ENCODE measurements at places on chromosomes 2 and 18. TPM values are rescaled to one million over a fixed set of nuclear protein-coding genes. Genes with fewer than 3 reads are reported as not detected.

GRCh38 chr2:167945660-167946368 is 301.6 kb downstream of the STK39 start:
- H3K27me3 ChIP-seq = no peaks in the 10 kb centered on the region
- no peak for DNase-seq
- H3K36me3 ChIP-seq = no peaks in the 10 kb centered on the region
- no peaks in the 10 kb centered on the region for H3K4me1 ChIP-seq
- no peak overlapping the region for H3K4me3 ChIP-seq
- no peak overlapping the region for H3K27ac ChIP-seq

- peaks cover 8% of the 10 kb centered on the region for H3K27me3 ChIP-seq
- H3K4me3 ChIP-seq = no peak overlapping the region
- H3K4me1 ChIP-seq = peaks cover 6% of the 10 kb centered on the region
- H3K36me3 ChIP-seq = no peaks in the 10 kb centered on the region
Observed at GRCh38 chr18:13543144-13543543, 183.2 kb downstream of the FAM210A start.

- no peaks in the 10 kb centered on the region for H3K27me3 ChIP-seq
- DNase-seq = no peak
- no peak overlapping the region for H3K27ac ChIP-seq
- peaks cover 21% of the 10 kb centered on the region for H3K4me1 ChIP-seq
Observed at GRCh38 chr2:219163156-219163555, 2.5 kb upstream of the NHEJ1 start.

DNA sequence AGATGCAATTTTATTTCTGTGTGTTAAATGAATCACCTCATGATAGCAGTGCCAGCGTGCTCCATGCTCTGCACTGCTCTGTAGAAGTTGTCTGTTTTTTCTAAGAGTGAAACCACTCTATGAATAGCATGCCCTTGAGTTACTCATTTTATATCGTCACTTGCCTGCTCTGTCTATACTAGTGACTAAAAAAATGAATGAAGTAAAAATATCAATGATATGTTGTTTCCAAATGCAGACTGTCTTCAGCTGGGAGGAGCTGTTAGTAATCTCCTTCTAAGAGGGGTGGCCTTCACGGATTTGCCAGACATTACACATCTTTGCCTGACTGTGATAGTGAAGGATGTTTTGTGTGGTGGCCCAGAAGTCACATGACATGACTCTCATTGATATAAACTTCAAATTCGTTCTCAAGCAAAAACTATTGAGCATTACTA is 852.1 kb downstream of the CNTNAP5 start:
- H3K27me3 ChIP-seq = peaks cover 3% of the 10 kb centered on the region
- no peaks in the 10 kb centered on the region for H3K36me3 ChIP-seq
- no peak overlapping the region for H3K27ac ChIP-seq

DNA sequence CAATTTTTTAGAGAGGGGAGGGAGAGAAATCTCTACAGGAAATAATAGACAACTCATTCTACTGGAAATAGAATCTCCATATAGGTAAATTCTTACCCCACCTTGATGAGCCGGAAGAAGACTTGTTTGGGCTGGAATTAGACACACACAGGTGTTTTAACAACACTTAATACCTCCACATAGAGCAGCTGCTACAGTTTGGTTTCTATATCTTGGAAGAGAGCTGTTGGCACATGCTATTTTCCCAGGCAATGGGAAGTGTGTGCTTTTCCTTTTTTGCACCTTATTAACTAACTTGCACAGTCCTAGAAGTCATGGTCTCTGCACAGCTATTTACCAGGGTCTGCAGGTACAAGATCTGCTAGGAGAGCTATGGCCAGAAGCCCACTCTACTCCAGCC is 73.7 kb downstream of the SATB2 start:
- H3K27me3 ChIP-seq = no peaks in the 10 kb centered on the region
- no peak for DNase-seq
- H3K4me1 ChIP-seq = no peaks in the 10 kb centered on the region
- no peak overlapping the region for H3K27ac ChIP-seq

GRCh38 chr2:190511104-190511503 is 23.4 kb downstream of the NEMP2 start:
- peaks cover 3% of the 10 kb centered on the region for H3K27me3 ChIP-seq
- H3K27ac ChIP-seq = no peak overlapping the region
- peaks cover 14% of the 10 kb centered on the region for H3K36me3 ChIP-seq

DNA sequence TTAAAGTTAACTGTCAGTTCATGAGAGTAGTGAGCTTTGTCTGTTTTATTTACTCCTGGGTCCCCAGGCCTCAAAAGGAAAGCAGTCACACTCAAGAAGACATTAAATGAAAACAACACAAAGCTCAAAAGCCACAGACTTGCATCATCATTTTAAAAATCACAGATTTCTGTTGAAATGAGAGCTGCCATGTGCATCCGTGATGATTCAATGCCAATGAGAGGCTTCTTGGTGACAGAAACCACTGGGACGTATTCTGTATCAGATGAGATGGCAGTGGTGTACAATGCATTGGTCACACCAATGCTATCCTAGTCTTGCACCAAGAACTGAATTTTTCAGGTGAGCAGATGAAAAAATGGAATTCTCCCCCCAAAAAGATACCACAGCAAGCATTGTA is 204.8 kb downstream of the ANAPC1 start:
- H3K4me1 ChIP-seq = peaks cover 28% of the 10 kb centered on the region
- DNase-seq = no peak
- peaks cover 8% of the 10 kb centered on the region for H3K36me3 ChIP-seq

GRCh38 chr18:36660311-36660710 is 168.5 kb downstream of the TPGS2 start:
- H3K4me3 ChIP-seq = no peak overlapping the region
- H3K27me3 ChIP-seq = no peaks in the 10 kb centered on the region
- no peaks in the 10 kb centered on the region for H3K4me1 ChIP-seq
- no peak overlapping the region for H3K27ac ChIP-seq
- H3K36me3 ChIP-seq = no peaks in the 10 kb centered on the region

The AGXT gene
- total RNA-seq = 0.51 TPM

- H3K4me1 ChIP-seq = no peaks in the 10 kb centered on the region
- H3K27ac ChIP-seq = no peak overlapping the region
- H3K4me3 ChIP-seq = no peak overlapping the region
Observed at GRCh38 chr2:223980397-223980735, 23.1 kb downstream of the MRPL44 start.

- H3K36me3 ChIP-seq = no peaks in the 10 kb centered on the region
- no peak overlapping the region for H3K4me3 ChIP-seq
Observed at GRCh38 chr2:72155737-72156136, 8.1 kb upstream of the CYP26B1 start.

GRCh38 chr2:203688798-203689197 is 17.6 kb upstream of the CD28 start:
- H3K27me3 ChIP-seq = peaks cover 9% of the 10 kb centered on the region
- H3K4me3 ChIP-seq = no peak overlapping the region
- no peak overlapping the region for H3K27ac ChIP-seq

The GKN2 gene
- not detected for total RNA-seq

DNA sequence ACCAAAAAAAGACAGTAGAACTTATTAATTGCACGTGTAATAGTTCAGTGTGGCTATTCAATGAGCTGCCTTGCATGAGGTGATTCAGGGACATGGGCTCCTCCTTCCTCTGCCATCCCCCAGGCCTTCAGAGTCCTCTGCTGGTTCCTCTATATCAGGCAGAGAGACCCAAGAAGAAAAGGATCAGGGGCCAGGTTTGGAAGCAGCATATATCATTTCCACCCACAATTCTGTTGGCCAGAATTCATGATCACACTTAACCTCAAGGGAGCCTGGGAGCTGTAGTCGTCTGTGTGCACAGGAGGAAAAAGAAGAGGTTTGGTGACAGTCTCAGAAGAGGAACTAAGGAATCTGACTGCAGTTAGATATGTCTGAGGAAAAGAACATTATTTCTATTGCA is 114.0 kb upstream of the GLS start:
- peaks cover 3% of the 10 kb centered on the region for H3K27me3 ChIP-seq
- no peak for DNase-seq
- no peaks in the 10 kb centered on the region for H3K36me3 ChIP-seq
- H3K4me1 ChIP-seq = peaks cover 18% of the 10 kb centered on the region
- no peak overlapping the region for H3K4me3 ChIP-seq

- no peak overlapping the region for H3K27ac ChIP-seq
- H3K36me3 ChIP-seq = no peaks in the 10 kb centered on the region
- H3K27me3 ChIP-seq = no peaks in the 10 kb centered on the region
- no peak overlapping the region for H3K4me3 ChIP-seq
Observed at GRCh38 chr2:4134551-4135550, 431.5 kb downstream of the DCDC2C start.

DNA sequence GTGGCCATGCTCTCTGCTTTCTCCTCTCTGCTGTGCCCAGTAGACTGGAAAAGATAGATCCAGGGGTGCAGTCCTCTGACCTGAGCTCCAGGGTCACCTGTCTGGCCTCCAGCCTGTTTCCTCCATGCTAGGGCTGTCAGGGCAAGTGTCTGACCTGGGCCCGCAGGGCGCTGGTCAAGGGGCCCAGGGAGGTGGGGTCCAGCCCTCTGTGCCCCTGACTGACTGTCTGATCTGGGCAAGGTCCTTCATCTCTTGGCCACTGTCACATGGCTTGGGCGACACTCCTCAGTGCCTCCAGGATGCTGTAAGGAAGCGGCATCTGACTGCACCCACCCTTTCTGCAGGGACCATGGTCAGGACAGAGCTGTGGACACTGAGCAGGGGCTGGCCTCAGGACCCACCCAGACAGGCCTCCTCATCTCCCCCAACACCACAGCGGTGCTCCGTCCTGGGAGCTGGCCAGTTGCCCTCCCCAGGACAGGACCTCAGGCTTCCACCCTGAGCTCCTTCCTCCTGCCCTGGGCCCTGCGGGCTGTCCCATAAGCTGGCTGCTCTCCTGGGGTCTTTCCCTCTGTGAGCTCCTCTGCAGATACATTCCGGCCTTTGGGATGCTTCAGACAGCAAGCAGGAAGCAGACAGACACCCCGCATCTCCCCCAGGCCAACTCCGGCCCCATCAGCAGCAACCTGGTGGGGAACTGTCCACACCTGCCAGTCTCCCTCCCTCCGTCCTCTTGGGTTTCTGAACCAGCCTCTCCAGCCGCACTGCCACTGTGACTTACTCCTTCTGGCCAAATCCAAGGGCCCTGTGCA is 21.2 kb upstream of the ALPI start:
- peaks cover 7% of the 10 kb centered on the region for H3K27me3 ChIP-seq
- H3K4me3 ChIP-seq = no peak overlapping the region
- no peak overlapping the region for H3K27ac ChIP-seq

- no peaks in the 10 kb centered on the region for H3K4me1 ChIP-seq
- peaks cover 11% of the 10 kb centered on the region for H3K27me3 ChIP-seq
- H3K36me3 ChIP-seq = no peaks in the 10 kb centered on the region
- DNase-seq = no peak
- H3K4me3 ChIP-seq = no peak overlapping the region
Observed at GRCh38 chr18:30954262-30954661, 88.3 kb downstream of the DSC3 start.

DNA sequence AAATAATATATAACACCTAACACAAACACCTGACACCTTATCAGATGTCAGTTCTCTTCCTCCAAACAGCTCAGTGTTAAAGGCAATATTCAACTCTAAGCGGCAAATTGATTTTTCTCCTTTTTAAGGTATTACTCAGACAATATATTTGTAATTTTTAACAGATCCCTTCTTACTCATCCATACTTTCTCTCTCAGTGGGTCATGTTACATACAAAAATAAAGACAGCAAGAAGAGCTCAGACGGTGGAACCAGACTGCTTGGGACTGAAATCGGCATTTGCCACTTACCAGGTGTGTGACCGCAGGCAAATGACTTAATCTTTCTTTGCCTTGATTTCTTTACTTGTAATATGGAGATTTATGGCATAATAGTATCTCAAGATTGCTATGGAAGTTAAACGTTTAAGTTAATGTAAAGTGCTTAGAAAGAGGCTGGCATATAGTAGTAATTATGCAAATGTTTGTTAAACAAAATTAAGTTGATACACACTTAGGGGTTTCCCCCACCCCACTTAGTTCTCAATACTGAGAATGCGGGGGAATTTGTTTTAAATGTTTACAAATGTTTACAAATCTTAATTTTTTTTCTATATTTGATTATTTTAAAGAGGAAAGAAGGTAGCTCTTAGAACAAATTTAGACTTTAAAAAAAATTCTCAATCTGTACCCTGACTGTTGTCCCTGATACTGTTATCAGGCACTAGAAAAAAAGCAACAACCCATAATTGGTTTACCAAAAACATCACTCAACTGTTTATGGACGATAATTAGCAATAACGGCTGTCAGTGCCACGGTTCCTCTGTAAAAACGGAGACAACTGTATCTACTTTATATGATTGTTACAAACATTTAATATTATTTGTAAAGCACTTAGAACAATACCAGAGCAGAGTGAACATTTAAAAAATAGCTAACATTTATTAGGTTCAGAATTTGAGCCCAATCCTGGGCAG is 25.6 kb downstream of the MAP3K2 start:
- no peaks in the 10 kb centered on the region for H3K27me3 ChIP-seq
- H3K27ac ChIP-seq = no peak overlapping the region

DNA sequence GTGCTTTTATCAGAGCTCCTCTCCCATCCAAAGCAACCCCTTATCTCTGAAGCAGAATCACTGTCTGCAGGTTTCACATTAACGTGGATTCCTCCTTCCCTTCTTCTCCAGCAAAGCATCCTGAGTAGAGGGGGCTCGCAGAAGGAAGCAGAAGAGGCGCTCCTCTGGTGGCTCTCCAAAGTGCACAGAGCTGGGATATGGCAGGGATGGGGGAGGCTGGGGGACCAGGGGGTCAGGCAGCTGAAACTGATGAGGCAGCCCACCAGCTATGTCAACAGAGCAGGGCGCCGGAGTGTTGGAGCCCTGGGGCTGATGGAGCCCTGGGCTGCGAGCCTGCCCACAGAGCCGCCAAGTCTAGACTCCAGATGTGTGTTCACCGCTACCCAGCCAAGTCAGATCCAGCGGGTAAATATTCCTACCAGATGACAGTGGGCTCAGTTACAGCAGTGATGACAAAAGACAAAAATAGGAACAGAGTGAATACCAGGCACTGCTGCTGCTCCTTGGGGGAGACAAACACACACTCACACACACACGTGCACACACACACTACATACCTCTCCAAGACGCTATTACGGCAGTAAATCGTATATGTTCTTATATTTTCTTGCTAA is 678.3 kb upstream of the ID2 start:
- no peaks in the 10 kb centered on the region for H3K36me3 ChIP-seq
- peak overlapping the region; percentile 87 for H3K27ac ChIP-seq
- H3K27me3 ChIP-seq = no peaks in the 10 kb centered on the region
- H3K4me3 ChIP-seq = peak overlapping the region; percentile 11
- DNase-seq = no peak

DNA sequence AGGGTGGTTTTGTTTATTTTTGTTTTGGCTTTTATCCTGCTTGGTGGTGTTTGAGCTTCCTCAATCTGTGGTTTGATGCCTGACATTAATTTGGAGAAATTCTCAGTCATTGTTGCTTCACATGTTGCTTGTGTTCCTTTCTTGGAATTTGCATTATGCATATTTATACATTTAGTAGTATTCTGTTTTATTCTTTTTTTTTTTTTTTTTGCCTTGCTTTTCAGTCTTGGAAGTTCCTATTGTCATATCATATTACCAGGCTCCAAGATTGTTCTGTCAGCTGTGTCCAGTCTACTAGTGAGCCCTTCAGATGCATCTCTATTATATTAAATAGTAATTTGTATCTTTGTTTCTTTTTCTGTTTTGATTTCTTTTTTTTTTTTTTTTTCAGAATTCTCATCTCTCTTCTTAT is 77.0 kb downstream of the EPC2 start:
- no peak overlapping the region for H3K4me3 ChIP-seq
- H3K36me3 ChIP-seq = peaks cover 36% of the 10 kb centered on the region
- H3K4me1 ChIP-seq = peaks cover 27% of the 10 kb centered on the region

- peaks cover 34% of the 10 kb centered on the region for H3K36me3 ChIP-seq
- H3K4me1 ChIP-seq = peaks cover 64% of the 10 kb centered on the region
- DNase-seq = no peak
- peak overlapping the region; percentile 7 for H3K27ac ChIP-seq
Observed at GRCh38 chr2:205731583-205731981, 49.3 kb downstream of the NRP2 start.
